ENCODE measurements at places on chromosomes 16 and 17.

GRCh38 chr16:11161974-11162373 is 94.0 kb downstream of the SOCS1 start:
- no peak for DNase-seq

- no peak for DNase-seq
Observed at GRCh38 chr16:89178453-89179147, 7.1 kb downstream of the CDH15 start.

- DNase-seq, result no peak
Observed at GRCh38 chr17:1713160-1713877, 3.1 kb upstream of the TLCD2 start.

- DNase-seq, result no peak
Observed at GRCh38 chr17:36880268-36880905, 56.9 kb upstream of the LHX1 start.

DNA sequence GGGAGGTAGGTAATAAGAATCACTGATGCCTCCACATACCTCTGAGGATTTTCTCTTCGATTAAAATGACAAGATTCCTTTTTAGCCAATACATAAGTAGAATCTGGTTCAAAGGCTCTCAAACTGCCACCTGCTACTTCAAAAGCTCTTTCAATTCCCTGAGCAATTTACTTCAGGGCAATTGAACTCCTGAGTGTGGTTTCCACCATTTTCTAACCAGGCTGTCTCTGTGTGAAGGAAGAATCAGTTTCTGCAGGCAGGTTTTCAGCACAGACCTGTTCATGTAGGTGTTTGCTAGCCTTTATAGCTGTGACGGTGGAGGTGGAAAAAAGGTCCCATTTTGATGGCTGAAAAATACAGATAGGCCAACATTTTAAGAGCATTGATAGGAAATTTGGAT is 18.2 kb upstream of the HS3ST3B1 start:
- DNase-seq, result peak; percentile 49

GRCh38 chr16:11796227-11797165 is 562 bp downstream of the ZC3H7A start:
- no peak for DNase-seq

DNA sequence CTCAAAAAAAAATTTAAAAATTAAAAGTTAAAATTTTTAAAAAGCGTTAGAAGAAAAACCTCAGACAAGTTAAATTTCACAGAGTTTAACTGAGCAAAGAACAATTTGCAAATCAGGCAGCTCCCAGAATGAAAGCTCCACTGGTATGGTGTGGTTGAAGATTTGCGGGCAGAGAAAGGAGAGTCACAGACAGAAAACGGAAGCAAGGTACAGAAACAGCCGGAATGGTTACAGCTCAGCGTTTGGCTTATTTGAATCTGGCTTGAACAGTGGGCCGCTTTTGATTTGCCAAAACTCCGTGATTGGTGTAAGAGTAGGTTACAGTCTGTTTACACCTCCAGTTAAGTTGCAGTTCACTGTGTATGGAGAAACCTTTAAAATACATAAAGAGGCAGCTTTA is 297.1 kb downstream of the HS3ST4 start:
- no peak for DNase-seq

GRCh38 chr16:72246423-72246822 is 74.5 kb upstream of the PMFBP1 start:
- DNase-seq, result no peak

DNA sequence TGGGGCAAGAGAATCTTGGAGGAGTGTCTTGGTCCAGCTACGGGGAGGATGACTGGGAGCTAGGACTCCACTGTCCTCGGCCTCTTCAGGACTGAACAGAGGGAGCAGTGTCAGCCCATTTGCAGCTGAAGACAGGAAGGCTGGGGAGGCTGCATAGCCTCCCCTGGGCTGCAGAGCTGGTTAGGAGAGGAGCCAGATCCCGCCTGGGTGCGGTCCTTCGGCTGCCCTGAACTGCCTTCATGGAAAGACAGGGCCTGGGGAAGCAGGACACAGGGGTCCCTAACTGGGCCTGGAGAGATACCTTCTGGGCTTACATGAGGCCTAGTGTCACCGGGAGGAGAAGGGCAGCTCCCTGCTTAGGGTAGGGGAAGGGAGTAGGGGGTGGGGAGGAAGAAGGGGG is 26.6 kb downstream of the UNC13D start:
- DNase-seq, result no peak
